ENCODE measurements at places on chromosomes 11 and 22.

DNA sequence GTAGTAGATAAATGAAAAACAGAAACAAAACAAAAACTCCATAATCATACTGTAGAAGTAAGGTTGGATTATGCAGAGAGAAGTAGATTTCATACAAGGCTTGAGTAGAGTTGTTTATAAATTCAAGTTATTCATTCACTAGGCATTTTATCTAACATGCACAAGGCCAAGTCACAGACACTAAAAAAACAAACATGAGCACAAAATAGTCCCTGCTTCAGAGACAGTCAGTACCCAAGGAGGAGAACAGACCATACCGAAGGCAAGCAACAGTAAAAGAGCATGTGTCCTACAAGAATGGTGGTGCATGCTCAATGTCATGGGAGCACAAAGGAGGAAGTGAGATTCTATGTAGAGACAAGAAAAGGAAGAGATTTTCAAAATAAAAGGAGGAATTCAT, 796.5 kb upstream of the LRRC4C start:
- DNase-seq, result no peak

DNA sequence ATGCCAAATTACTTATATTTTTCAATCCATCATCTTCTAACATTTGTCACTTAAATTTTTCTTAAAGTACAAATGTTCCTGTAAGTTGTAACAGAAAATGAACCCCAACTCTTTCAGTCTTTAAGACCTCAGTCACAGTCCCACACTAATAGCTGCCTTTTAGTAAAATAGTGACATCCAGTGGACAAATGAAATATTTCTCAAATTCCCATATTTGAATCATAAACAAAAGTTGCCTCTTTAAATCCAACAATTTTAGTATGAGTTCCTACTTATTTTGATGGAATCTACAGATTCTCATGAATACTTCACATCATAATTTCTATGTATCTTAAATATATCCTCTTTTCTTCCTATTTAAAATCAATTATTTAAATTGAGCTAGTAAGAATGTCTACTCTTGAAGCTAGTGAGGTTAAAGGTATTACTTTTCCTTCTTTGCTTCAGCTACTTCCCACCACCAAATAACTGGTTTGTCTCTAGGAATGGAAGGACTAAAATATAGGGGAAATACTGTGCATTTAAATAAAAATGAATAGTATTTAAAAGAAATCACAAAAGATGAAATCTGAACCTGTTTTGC, 9.2 kb downstream of the LIN7C start:
- no peak for DNase-seq

GRCh38 chr11:33930317-33931021, 38.6 kb upstream of the LMO2 start:
- no peak for DNase-seq

GRCh38 chr11:3342709-3343108, 36.2 kb downstream of the ZNF195 start:
- DNase-seq, result no peak

GRCh38 chr11:110901441-110901840, 189.2 kb upstream of the ARHGAP20 start:
- no peak for DNase-seq

- no peak for DNase-seq
Observed at GRCh38 chr22:41596776-41597634, 7.4 kb upstream of the PMM1 start.

GRCh38 chr11:134837887-134838232, 425.8 kb upstream of the B3GAT1 start:
- no peak for DNase-seq

- DNase-seq, result no peak
Observed at GRCh38 chr22:17913801-17914347, 110.5 kb downstream of the MICAL3 start.

DNA sequence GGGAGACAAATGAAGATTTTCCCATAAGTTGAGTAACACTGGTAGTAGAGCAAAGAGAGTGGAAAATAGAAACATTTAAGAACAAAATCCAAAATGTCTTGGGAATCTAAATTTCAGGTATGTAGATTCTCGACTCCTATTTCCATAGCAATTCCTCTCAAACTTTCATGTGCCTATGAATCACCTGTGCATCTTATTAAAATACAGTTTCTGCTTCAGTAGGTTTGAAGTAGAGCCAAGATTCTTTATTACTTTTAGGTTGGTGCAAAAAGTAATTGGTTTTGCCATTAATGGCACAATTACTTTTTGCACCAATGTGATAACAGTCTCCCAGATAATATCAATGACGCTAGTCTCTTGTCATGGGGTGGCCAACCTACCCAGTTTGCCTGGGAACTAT, 115.3 kb upstream of the SLC5A12 start:
- no peak for DNase-seq

DNA sequence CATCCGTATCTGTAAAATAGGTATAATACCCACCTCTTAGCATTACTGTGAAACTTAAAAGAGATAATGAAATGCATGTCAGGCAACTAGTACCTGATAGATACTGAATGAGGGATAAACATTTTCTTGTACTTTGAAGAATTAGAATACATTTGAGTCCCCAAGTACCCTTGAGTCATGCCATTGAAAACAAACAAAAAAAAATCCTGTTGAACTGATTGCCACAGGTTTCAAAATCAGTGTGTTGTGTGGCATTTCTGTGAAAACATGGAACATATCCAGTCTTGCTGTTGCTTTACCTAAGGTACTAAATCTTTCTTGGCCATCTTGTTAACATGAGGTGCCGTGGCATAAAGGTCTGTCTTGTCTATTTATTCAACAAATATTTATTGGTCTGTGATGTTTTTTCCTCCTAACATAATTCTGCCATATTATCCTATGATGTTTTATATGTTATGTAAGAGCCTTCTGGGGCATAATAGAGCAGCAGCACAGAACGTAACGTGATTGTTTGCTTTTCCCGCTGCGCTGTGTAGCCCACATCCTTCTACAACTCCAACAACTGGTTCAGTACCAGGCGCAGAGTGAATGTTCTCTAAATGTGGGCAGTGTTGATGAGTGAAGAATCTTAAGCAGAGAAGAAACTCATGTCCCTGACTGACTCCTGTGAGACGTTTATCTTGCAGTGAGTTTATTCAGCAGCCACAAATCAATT, 79.3 kb upstream of the RAB1B start:
- DNase-seq, result no peak

GRCh38 chr11:65307298-65308229, 7.1 kb upstream of the CDC42EP2 start:
- no peak for DNase-seq

GRCh38 chr22:45568213-45568612, 65.5 kb downstream of the FBLN1 start:
- DNase-seq, result no peak

DNA sequence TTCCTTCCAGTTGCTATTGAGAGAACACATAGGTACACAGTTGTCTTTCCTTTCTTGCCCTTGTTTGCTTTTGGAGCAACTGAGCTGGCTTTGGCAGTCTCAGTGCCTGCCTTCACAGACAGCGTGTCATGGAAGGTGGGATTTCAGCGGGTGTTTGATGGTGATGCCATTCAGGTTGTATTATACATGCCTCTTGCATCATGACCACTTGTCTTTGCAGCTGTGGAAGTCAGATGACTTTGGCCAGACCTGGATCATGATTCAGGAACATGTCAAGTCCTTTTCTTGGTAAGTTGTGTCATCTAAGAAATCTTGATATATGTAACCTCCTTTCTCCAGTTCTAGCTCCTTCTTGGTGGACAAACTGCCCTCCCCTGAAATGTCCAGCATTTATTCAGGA, 37.1 kb upstream of the SORL1-AS1 start:
- DNase-seq, result no peak

DNA sequence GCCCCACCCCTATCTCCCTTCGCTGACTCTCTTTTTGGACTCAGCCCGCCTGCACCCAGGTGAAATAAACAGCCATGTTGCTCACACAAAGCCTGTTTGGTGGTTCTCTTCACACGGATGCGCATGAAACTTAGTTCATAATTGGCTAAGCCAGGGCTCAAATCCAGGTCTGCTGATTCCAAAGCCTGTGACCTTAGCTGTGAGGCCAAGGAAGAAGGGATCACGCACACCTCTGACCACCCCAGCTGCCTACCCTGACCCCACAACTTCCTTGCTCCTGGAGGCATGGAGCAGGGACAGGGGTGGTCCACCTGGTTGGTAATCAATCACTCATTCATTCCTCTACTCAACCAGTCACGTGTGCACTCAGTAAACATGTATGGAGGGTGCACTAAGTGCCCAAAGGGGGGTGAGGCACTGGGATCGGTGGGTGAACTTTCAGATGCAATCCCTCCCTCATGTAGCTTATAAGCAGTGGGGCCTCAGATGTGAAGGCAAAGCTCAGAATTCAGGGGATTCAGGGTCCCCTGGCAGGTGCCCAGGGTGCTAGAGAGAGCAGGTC, 10.3 kb downstream of the FXYD2 start:
- no peak for DNase-seq

- no peak for DNase-seq
Observed at GRCh38 chr11:78197816-78198215, 9.1 kb downstream of the USP35 start.

DNA sequence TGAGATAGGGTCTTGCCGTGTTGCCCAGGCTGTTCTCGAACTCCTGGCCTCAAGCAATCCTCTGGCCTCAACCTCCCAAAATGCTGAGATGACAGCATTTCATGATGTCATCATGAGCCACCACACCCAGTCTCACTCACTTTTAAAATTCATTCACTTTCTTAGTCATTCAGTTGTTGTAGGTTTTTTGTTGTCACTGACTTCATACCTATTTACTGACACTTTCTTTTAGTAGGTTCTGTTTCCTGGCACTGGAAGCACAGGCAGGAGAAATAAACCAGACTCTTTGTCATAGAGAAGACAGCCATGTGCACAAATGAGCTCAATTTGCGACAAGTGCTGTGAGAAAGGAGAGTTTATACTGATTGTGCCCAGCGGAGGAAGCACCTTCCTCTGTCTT, 10.5 kb downstream of the ART5 start:
- no peak for DNase-seq

DNA sequence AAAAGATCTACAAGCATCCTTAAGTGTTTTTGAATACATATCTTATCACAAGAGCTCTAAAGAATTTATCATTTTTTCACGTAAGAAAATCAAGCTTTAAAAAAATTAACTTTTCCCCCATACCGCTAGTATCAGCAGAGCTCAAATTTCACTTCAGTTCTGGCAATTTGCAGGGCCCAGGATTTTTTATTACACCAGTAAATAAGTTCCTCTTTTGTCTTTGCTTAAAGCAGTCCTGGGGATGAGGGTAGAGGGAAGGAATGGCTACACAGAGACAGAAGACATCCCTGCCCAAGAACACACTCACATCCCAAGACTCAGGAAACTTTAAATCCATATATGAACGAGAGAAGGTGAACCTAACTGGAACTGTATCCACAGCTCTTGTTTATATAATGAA, 22.6 kb upstream of the SORL1 start:
- no peak for DNase-seq

DNA sequence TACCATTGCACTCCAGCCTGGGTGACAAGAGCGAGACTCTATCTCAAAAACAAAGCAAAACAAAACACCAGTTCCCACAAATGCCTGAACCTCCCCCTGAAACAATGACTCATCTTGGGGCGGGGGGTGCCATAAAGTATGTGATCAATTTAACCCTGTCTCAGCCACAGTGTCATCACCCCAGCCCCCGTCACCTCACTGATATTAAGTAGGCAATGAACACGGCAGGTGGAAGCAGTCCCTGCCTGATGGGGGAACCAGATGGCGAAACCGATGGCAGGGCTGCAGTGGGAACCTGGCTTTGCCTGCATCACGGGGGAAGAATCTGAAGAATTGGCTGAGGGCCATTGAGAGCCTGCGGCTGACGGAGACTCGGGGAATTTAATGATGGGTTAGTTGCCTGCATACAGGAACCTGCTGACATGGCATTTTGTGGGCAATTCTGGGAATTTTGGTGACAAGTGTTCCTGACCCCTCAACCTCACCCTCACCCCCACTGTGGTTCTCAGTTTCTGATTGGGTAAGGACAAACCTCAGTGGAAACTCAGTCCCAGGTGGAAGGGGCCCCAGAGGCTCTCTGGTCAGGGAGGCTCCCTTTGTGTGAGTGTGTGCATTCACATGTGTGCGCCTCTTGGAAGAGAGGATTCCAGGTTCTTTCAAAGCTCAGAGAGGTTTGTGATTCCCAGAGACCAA, 39.1 kb upstream of the SHISAL1 start:
- peak; percentile 82 for DNase-seq

DNA sequence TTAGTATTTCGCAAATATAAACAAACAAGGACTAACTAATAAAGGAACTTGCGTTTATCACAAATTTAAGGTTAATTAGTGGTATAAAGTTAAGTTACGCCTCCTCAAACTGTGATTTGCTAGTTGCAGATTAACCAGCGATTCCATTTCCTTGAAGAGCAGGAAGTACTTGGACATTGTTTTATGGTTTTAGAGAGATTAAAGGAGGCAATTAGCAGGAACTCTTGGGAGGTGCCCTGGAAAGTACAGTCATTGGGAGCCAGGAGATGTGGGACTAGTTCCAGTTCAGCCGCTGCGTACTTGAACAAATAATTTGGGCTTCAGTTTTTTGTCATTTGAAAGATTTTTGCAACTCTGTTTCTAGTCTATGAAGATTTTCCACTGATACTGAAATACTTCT, 3.3 kb downstream of the FAM118B start:
- DNase-seq, result no peak

- DNase-seq, result no peak
Observed at GRCh38 chr11:83693306-83693992, 407.3 kb upstream of the CCDC90B start.

DNA sequence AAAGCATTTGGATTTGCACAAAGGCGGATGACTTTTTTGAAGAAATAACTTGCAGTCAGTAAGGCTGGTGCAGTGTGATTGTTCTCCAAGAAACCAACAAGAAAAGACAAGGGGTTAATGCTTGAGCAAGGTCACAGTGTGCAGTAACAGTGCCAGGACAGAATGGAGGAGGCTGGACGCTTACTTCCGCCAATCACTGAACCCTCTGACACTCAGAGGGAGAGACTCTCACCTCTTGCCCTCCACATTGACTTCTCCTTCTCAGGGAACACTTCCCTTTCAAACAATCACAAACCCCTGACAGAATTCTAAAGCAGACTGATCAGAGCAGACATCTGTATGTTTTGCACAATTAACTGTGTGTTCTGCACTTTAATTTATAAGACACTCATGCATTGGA, 228.4 kb downstream of the BLID start:
- no peak for DNase-seq

GRCh38 chr11:87265132-87265531, 227.4 kb downstream of the TMEM135 start:
- no peak for DNase-seq

DNA sequence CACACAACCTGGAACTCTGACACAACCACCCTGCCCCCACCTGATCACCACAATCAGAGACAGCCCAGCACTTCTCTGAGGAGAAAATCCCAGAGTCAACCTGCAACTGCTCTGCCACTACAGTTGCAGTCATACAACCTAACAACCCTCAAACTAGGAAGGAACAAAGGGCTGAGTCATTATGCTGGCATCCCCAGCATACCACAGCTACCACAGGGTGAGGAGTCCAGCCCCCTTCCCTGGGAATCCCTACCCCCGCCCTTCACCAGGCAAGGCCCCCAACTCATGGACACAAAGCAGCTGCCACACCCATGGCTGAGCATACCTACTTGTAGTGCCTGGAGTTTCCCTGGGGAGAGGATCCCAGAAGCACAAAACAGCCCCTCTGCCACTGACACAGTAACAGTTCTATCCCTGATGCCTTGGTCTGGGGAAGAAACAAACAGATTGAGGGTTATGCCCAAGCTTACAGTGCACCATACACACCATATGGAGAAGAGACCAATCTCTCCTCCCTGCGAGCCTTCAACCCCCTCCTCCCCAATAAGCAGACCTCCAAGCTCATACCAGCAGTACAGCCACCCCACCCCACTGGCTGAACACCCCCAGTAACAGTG, 68.5 kb upstream of the C11orf58 start:
- no peak for DNase-seq

- DNase-seq, result no peak
Observed at GRCh38 chr22:49051491-49052022, 776.1 kb downstream of the BRD1 start.
